ENCODE measurements at places on chromosomes 13 and 19.

- no peak for DNase-seq
Measured at GRCh38 chr13:112034231-112034630, 32.7 kb upstream of the SOX1 start.

DNA sequence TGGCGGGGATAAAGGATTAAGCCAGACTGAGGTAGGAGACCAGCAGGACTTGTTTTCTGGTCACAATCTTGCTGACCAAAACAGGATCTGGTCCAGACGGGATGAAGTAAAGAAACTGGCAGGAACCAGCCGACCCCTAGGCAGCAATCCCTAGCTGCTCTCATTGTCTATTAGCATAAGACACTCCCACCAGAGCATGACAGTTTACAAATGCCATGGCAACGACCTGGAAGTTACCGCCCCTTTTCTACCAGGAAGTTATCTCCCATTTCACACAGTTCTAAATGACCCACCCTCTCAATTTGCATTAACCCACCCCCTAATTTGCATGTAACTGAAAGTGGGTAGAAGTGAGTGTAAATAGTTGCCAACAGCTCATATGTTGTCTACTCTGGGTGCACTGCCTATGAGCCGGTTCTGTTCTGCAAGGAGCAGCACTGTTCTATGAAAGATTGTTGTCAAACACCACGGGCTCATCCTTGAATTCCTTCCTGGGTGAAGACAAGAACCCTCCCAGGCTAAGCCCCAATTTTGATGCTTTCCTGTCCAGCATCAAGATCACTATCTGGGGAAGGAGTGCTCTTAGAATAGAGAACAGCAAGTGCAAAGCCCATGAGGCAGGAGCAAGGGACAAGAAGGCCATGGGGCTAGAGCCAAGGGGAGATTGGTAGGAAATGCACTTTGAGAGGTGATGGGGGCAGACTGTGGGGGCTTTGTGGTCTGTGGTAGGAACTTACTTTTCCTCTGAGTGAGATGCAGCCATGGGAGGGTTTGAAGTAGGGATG lies 13.9 kb upstream of the FBXO27 start:
- DNase-seq: peak; percentile 39

- no peak for DNase-seq
Measured at GRCh38 chr19:37362733-37363132, 8.2 kb upstream of the ZNF527 start.

- DNase-seq: no peak
Measured at GRCh38 chr13:60139272-60139671, 24.5 kb downstream of the DIAPH3 start.

- no peak for DNase-seq
Measured at GRCh38 chr19:40229484-40229883, 3.0 kb upstream of the CCNP start.

DNA sequence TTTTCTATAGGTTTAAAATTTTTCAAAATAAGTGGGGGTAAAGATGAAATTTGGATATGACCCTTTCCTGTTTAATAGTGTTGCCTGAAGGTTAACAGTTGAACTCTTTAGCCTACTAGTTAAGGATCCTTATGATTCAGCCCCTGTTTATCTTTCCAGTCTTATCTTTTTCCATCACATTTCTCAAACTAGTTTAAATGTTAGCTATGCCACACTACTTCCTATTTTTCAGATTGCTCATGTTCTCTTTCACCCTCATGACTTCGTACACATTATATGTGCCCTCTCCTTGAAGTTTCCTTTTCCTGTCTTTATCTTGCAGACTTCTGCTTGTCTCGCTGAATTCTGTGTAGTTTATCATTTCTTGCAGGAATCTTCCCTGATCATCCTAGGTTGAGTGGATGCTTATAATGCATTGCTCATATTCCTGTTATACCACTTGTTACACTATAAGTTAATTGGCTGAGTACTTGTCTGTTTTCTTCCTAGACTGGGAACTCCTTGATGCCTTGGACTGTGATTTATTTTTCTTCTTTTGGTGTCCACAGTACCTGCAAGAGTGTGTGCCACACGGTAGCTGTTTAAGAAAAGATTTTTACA lies 86.7 kb downstream of the FNDC3A start:
- DNase-seq: no peak

- DNase-seq: no peak
Measured at GRCh38 chr19:36420961-36421748, 2.7 kb upstream of the ZFP82 start.

DNA sequence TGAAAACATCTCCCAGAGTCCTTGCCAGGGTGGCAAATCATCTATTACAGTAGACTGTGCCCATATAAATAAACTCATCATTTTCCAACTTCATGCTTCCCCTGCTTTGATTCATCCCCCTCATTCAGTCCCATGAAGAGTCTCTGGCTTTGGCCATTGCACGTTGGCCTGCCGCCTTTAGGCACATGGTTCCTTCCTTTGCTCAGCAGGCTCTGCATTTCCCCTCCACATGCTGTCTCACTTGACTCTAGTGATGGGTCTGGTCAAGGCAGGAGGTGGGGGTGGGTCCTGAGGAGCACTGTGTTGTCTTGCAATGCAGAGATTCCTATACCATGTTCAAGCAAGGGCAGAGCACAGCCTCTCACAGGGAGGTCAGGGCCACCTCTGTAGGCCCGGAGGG lies 48.8 kb upstream of the ARGLU1 start:
- no peak for DNase-seq

- DNase-seq: no peak
Measured at GRCh38 chr13:21932578-21932977, 261.7 kb downstream of the FGF9 start.

DNA sequence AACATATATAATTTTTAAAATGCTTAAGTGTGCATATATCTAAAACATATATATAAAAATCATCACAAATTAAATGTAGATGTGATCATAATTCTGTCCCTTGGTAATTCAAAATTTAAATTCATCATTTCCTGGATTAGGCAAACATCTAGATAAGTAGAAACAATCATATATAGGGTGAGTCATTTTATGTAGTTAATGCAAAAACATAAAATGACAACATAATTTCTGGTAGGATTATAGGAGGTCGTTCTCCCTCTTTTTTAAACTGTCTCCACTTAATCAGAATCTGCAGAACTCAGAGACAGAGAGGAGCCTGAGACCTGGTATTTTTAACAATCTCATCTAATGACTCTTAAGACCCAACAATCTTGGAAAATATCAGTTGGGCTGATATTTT lies 333.4 kb downstream of the KCTD12 start:
- DNase-seq: no peak

- peak; percentile 4 for DNase-seq
Measured at GRCh38 chr19:35585848-35586247, at the start of gene PMIS2. TSS of gene PMIS2 (plus strand) at chr19:35586173. CDS start at chr19:35586260, 87 bp downstream.

- DNase-seq: no peak
Measured at GRCh38 chr13:51419001-51419636, 33.7 kb downstream of the INTS6 start.

DNA sequence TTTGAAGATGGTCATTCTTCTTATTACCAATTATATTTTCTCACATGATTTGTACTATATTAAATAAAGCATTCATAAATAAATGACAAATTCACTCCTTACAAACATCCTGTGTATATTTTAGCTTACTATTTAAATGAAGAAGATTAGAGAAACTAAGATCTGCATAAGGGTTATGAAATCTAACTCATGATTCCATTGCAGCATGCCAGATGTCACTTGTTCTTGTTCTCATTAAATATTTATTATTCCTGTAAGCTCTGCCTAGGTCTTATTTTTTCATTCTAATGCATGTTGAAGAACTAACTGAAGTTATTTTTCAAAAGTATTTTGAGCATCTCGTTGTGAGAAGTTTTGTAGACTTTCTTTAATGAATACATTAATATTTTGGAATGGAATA lies 18.3 kb downstream of the NUP58 start:
- no peak for DNase-seq

DNA sequence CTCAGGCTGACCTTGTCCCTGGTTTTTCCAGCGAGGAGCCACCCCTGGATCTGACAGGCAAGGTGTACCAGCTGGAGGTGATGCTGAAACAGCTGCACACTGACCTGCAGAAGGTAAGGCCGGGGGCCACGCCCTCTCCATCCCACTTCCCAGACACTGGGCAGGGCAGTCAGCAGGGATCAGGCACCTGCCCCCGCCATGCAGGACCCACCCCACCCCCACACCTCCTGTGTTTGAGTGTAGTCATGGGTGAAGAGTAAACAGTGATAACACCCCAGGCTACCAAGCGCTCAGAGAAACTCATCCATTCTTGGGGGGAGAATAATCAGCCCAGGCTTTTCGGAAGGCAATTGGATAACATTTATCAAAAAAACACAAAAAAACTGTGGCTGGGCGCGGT lies 19.9 kb downstream of the DPF1 start:
- DNase-seq: no peak

GRCh38 chr19:21130097-21130775 lies 11.6 kb upstream of the ZNF431 start:
- no peak for DNase-seq

GRCh38 chr13:76380446-76381065 lies 505.6 kb downstream of the KCTD12 start:
- DNase-seq: no peak

GRCh38 chr13:112918746-112919145 lies 50.3 kb upstream of the MCF2L start:
- no peak for DNase-seq

- DNase-seq: no peak
Measured at GRCh38 chr13:111546921-111547675, 226.7 kb downstream of the TEX29 start.

- DNase-seq: no peak
Measured at GRCh38 chr19:40576151-40576584, 505 bp upstream of the SHKBP1 start.

DNA sequence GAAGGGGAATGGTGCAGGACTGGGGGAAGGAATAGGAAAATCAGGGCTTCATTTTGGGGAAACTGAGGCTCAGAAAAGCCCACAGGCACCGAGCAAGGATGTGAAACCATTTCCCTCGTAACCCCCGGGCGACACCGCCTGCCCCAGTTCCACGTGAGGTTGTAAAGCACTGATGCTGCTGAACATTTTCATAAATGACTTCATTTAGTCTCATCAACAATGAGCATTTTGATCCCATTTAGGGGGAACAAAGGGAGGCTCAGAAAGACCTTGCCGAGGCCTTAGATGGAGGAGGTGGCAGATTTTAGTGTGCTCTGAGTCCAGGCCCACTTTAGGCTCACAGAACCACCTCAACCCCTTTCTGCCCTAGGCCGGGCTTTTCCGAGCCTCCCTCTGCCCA lies 20.5 kb upstream of the FBXO27 start:
- no peak for DNase-seq

GRCh38 chr19:32661318-32661717 lies 13.7 kb downstream of the ANKRD27 start:
- DNase-seq: no peak

- no peak for DNase-seq
Measured at GRCh38 chr13:61406275-61406674, 9.4 kb downstream of the PCDH20 start.

GRCh38 chr13:102907886-102908515 lies 62.2 kb downstream of the ERCC5 start:
- no peak for DNase-seq

DNA sequence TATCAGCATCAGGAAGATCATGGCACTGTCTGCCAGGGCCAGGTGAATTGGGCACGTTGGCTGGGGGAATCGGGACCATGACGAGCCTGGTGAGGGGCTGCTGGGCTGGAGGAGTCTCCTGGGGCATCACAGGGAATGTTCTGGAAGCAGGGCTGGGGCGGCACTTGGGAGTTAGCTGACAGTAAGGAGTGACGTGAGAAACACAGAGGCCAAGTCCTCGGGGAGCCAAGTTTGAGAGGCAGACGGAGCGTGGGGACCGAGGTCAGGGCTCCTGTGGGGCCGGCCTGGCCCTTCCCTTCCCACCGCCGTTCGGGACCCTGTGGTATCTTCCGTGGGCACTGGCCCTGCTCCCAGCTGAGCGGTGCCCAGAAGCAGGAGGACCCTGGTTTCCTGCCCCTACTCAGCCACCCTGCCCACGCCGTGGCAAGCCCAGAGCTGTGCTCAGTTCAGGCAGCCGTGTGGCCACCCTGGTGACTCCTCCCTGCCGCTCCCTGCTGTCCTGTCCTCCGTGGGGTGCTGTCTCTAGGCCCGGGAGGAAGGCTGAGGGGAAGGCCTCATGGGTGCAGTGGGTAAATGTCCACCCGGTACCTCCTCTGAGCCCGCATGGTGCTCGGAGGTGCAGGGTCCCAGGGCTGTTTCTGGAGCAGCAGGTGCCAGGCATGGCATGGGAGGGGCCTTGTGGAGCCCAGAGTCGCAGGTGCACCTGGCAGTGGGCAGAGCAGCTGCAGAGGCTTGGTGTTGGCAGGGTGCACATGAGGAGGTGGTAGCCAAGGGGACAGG lies 25.2 kb downstream of the CRTC1 start:
- no peak for DNase-seq

GRCh38 chr13:44364345-44365000 lies 9.2 kb upstream of the SERP2 start:
- DNase-seq: peak; percentile 66

- no peak for DNase-seq
Measured at GRCh38 chr13:95455782-95456181, 96.7 kb upstream of the CLDN10 start.
